ENCODE measurements at places on chromosomes 5 and 9. TPM values are rescaled to one million over a fixed set of nuclear protein-coding genes. Genes with fewer than 3 reads are reported as not detected.

- DNase-seq, result no peak
These were observed 370.7 kb downstream of the ZSWIM6 start for GRCh38 chr5:61702784-61703183.

DNA sequence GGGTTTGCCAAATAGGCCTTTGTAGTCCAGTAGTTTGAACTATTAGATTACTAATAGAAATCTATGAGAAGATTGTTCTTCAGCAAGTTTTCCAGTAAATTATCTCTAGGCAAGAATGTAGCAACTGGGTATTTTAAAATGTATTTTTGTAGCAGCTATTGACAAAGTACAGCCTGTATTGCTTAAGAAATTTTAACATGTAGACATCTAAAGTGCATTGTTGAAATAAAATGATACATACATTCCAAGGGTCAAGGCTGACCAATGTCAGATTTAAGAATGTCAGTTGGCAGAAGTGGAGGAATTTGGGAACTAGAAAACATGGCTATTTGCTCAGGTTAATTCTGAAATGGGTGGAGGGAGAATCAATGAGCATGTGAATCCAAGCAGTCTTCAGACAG, 57.5 kb upstream of the ZSWIM6 start:
- DNase-seq, result no peak

GRCh38 chr5:132426525-132427138, 57.1 kb downstream of the SLC22A5 start:
- peak; percentile 80 for DNase-seq

GRCh38 chr9:37300620-37301019, 121.9 kb upstream of the GRHPR start:
- DNase-seq, result no peak

- no peak for DNase-seq
These were observed 17.2 kb downstream of the TJP2 start for GRCh38 chr9:69191231-69191630.

DNA sequence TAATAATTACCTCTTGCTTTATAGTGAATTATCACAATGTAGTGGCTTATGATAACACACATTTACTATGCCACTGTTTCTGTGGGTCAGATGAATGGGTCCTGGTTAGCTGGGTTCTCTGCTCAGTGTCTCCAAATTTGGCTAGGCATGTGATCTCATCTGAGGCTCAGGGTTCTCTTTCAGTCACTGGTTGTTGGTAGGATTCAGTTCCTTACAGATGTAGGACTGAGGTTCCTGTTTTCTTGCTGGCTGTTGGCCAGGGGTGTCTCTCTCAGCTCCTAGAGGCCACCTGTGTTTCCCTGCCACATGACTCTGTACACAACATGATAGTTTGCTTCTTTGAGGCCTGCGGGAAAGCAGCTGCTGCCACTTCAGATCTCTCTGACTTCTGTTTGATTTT, 7.1 kb downstream of the NFX1 start:
- DNase-seq, result no peak

DNA sequence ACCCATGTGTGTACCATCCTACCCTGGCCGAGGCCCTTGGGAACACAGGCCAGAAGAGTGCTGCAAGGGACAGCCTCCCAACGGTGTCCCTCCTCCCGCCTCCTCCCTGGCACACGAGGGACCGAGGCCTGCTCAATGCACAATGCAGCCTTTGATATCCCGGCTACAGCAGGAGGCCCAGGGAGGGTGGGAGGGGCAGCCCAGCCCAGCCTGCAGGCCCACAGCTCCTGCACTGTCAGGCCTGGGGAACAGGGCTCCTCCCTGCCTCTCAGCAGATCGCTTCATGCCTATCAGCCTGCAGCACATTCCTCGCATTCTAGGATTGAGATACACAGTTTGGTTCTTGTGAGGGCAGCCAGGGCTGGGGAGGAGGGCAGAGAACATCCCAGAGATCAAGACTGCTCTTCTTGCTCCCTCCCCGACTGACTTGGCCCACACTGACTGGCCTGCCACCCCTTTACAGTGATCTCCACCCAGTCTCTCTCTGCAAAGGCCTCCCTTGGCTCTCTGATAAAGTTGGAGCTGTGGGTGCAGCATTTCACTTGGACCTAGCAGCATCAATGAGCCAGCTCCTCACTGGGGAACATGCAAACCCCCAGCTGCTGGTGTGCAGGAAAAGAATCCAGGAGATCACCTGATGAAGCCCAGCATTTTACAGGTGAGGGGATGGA, at the start of gene SH3TC2:
TSS of gene SH3TC2 (minus strand) at position 46 of the 671 bp plus-strand sequence. CDS start at position 6, 40 bp downstream.
- DNase-seq, result no peak

- DNase-seq, result peak; percentile 83
These were observed 9.7 kb downstream of the PTGER4 start for GRCh38 chr5:40689438-40689837.

DNA sequence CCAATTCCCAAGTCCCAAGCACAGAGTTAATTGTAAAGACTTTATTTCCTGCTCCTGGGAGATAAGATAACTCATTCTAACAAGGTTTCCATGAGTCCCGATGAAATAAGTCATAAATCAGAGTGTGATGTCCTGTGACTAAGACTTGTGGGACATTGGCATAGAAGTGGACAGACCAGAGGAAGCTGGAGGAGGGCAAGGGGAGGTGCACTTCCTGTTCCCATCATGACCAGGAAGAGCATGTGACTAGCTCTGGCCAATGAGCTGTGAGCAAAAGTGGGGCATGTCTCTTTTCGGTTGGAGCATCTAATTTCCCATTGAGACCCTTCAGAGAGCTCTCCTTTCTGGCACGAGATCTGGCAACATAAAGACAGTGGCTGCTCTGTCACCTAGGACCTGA, 100.4 kb downstream of the ZNF354C start:
- no peak for DNase-seq

- no peak for DNase-seq
These were observed 134.5 kb downstream of the GNAQ start for GRCh38 chr9:77896938-77897667.

DNA sequence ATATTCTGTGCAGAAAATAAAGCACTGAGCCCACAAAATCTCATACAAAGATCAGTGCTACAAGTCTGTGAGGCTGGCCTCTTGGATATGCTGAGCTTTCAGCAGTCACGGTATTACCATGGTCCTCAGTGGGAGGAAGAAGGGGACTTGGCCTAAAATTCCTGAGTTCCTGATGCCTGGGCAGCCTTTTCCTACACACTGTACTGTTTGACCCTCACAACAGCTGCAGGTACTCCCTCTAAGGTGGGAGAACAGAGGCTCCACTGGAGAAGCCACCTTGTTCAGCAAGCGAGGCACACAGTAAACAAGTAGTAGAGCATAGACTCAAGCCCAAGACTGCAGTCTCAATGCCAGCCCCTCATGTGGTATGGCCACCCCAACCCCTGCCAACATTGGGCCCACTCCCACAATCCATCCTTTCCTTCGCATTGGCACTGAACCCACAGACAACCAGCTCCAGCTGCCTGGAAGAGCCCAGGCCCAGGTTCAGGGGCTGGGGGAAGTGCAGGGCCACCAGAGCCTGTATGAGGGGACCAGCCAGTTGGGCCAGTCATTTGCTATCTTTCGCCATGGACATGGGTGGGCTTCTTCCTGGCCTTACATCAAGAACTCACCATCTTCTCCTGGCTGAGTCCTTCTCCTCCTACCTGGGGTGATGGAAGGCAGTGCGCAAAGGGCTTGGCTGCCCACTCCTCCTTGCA, 14.3 kb downstream of the ACSL6 start:
- no peak for DNase-seq

- no peak for DNase-seq
These were observed 66.0 kb upstream of the TAF1L start for GRCh38 chr9:32701321-32702022.

GRCh38 chr5:100319885-100320284, 215.3 kb upstream of the FAM174A start:
- DNase-seq, result no peak

DNA sequence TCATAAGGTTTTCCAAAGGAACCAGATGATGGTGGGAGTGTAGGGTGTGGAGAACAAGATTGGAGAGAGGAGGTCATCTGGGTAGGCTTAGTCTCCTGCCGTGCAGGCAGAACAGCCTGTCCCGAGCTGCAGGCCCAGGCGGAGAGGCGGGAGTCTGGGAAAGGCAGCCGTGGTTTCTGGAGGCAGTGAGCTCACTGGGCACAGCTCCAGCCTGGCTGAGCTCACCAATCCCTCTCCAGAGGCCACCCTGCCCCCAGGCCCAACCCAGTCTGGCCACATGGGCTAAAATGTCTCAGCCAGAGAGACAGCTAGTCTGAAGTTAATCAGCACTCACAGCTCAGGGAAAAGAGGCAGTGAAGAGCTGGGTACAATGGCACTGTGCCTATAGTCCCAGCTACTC, 12.3 kb downstream of the P4HA2 start:
- peak; percentile 88 for DNase-seq

DNA sequence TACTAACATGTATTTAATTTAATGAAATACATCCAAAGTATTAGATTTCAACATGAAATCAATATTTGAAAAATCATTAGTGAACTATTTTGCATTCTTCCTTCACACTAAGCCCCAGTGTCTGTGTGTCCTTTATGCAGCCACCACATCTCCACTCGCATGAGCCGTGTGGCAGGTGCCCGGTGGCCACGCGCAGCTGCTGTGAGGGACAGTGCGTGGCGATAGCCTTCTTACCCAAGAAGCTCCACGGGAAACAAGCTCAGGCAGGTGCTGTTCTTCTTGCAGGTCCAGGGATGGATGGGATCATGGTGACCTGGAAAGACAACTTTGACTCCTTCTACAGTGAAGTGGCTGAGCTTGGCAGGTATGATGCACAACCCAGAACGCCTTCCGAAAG, 79.3 kb upstream of the OTULINL start:
- no peak for DNase-seq

DNA sequence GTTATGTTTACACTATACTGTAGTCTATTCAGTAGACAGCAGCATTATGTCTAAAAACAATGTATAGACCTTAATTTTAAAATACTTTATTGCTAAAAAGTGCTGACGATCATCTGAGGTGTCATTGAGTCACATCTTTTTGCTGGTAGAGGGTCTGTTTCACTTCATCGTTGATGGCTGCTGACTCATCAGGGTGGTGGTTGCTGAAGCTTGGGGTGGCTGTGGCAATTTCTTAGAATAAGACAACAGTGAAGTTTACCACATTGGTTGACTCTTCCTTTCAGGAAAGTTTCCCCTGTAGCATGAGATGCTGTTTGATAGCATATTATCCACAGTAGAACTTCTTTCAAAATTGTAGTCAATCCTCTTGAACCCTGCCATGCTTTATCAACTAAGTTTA, 150.3 kb downstream of the FBXL7 start:
- no peak for DNase-seq

GRCh38 chr9:93248386-93249040, 64.6 kb downstream of the WNK2 start:
- DNase-seq, result no peak

GRCh38 chr5:143258559-143259253, 144.8 kb downstream of the NR3C1 start:
- no peak for DNase-seq

DNA sequence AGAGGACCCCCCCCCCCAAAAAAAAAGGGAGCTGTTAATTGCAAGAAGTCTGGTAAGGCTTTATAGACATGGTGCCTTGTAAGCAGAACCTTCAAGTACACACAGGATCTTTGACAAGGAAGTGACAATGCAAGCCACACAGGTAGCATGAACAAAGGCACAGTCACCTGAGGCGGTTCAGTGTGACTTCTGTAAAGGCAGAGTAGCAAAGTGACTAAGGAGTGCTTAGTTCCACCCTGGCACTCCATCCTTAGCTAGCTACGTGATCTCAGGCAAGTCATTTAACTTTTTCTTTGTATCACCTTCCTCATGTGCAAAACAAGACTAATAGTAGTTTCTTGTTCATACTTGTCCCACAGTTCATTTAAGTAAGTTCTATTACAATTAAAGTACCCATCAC, 282.0 kb downstream of the PRELID2 start:
- no peak for DNase-seq

- peak; percentile 18 for DNase-seq
These were observed 53.3 kb upstream of the FAM169A start for GRCh38 chr5:74919487-74919886.

DNA sequence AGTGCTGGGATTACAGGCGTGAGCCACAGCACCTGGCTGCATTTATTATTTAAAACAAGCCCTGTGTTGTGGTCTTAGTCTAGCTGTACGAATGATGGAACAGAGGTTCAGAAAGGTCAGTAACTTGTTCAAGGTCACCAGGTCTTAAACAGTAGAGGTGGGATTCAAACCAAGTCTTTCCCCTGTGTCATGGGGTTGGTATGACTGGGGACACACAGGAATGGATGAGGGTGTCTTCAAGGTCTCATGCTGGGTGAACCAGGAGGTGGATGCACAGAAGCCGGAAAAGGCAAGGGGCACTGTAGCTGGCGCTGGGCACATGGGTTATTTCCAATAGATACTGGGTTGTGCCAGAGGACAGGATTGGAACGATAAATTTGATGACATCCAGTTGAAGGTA, 32.2 kb upstream of the TJP2 start:
- DNase-seq, result no peak

DNA sequence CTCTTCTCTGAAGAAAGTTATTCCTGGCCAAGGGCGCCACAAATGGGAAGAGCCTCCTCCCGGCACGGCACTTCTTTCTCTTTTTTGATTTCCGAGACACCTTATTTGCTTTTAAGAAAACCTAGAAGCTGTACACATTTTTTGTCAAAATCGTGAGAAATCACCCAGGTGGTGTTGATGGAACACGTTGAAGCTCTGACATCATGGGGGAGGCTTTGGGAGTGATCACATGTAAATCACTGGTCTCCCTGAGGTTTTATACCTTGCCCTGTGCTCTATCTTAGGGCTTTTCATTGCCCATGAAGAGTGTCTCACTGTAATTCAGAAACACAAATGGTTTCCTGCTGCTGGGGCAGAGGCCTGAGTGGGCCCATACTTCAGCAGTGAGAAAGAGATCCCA, 27.4 kb downstream of the SLC36A1 start:
- DNase-seq, result no peak

- DNase-seq, result no peak
These were observed 311.5 kb upstream of the IRX4 start for GRCh38 chr5:2194236-2194555.

Gene IRX2
- not detected for polyA plus RNA-seq

Gene KCNV2
- polyA plus RNA-seq, result not detected

Gene FBP2
- polyA plus RNA-seq, result not detected

Gene SLC6A18
- not detected for polyA plus RNA-seq

Gene PCDHGB2
- 4.6 TPM for polyA plus RNA-seq

Gene BAG1
- 26.4 TPM for polyA plus RNA-seq

Gene C9orf153
- polyA plus RNA-seq, result 0.30 TPM

Gene PAPPA
- 56.1 TPM for polyA plus RNA-seq

Gene IL3
- polyA plus RNA-seq, result not detected

Gene OLFM1
- polyA plus RNA-seq, result 0.16 TPM

Gene SAPCD2
- polyA plus RNA-seq, result 1.8 TPM

Gene PCSK1
- not detected for polyA plus RNA-seq

Gene PALM2AKAP2
- polyA plus RNA-seq, result 5.0 TPM

Measured in AG04450 (cell line).